ENCODE measurements at places on chromosomes 2 and 18.

DNA sequence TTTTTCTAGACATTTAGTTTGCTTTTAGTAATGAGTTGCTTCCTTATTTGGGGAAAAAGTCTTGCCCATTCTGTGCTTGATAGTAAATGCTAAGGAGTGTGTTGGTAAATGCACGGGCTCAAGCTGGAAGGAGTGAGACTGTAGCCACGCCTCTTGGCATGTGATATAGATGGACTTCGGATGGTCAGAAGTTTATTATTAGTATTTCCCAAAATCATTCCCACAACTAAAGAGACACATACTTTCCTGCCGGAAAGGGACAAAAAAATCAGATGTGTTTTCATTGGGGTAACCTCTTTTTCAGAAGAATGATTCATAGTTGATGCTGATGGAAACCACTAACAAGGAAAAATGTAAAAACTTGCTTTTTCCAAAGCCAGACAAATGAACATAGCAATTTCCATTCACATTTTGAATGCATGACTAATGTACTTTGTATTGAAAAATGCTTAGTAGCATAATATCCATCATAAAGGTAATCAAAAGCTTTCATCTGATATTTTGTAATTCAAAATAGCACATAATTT lies 133.2 kb downstream of the ZNF532 start:
- DNase-seq = no peak

DNA sequence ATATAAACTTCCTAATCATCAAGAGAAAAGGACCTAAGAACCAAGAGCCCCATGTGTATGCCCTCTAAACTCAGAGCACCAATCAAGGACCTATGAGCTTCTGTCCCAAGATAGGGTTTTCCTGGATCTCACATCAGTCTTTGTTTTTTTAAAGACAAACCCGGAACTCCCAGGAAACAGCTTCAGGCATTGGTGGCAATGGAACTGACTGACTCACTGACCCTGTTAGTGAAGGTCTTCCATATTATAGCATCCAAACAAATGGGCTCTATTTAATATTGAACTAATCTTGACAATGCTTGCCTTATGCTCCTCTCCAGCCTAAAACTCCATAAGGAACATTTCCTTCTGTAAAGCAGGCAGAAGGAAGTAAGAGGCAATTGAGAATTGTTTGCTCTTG lies 63.5 kb upstream of the RPE start:
- no peak for DNase-seq

DNA sequence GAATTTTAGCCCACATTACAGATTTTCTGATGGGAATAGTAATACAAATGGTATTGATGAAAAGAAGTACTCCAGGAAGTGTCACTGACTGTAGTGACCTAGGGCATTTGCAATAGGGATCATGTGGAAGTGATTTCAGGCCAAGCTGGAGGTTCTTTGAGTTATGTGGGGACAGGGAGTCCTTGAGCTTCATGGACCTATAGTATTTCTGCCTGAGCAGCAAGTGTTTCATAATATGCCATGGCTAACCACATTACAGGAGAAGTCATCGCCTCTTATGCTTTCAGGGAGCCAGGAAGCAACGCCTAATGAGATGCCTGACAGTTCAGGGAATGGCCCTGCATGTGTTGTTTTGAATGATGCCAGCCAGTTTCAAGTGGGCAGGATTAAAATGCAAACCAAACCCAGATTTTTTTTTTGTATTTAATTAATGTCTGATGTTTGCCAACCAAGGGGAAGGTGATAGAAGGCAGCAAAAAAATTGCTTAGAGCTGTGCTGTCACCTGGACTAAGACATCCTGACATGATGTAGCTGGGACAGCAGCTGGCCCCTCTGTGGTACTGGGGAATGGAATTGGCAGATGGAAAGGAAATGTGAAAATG lies 109.5 kb downstream of the RAPGEF4 start:
- no peak for DNase-seq

GRCh38 chr2:151277067-151277466 lies 12.4 kb downstream of the NMI start:
- no peak for DNase-seq
